CD8-positive, alpha-beta T cell (primary cell): ENCODE measurements at places on chromosomes 1 and 21.

DNA sequence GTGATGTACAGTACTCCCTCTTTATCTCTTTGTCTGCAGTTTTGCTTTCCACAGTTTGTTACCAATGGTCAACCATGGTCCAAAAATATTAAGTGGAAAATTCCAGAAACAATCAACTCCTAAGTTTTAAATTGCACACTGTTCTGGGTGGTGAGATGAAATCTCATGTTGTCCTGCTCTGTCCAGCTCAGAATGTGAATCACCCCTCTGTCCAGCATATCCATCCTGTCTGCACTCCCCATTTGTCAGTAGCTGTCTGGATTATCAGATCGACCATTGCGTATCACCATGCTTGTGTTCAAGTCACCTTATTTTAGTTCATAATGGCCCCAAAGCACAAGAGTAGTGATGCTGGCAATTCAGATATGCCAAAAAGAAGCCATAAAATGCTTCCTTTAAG lies 118.2 kb upstream of the PDE4B start:
- DNase-seq: no peak

GRCh38 chr1:42221952-42222606 lies 57.5 kb upstream of the GUCA2A start:
- DNase-seq: no peak

GRCh38 chr21:39604951-39605350 lies 7.8 kb upstream of the B3GALT5 start:
- DNase-seq: no peak

- no peak for DNase-seq
Measured at GRCh38 chr1:157274698-157275534, 136.7 kb upstream of the ETV3 start.

- DNase-seq: no peak
Measured at GRCh38 chr1:171869097-171869496, 27.8 kb downstream of the DNM3 start.

- DNase-seq: no peak
Measured at GRCh38 chr1:34757386-34757785, 2.2 kb upstream of the GJB4 start.

DNA sequence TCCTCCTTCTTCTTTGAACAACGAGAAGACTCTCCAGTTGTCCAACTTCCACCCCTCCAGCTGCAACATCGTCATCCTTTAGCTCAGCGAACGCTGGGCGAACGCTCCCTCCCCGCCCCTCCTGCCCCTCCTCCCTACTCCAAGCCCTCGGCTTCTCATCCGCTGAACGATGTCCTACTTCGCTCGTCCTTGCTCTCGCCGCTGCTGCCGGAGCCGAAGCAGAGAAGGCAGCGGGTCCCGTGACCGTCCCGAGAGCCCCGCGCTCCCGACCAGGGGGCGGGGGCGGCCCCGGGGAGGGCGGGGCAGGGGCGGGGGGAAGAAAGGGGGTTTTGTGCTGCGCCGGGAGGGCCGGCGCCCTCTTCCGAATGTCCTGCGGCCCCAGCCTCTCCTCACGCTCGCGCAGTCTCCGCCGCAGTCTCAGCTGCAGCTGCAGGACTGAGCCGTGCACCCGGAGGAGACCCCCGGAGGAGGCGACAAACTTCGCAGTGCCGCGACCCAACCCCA lies at the start of gene BCAN:
BCAN (plus strand) TSS at position 357 of the 504 bp plus-strand sequence. CDS start 3,938 bp downstream, outside the sequence.
- no peak for DNase-seq

GRCh38 chr1:228873709-228874108 lies 138.4 kb downstream of the RHOU start:
- DNase-seq: no peak

DNA sequence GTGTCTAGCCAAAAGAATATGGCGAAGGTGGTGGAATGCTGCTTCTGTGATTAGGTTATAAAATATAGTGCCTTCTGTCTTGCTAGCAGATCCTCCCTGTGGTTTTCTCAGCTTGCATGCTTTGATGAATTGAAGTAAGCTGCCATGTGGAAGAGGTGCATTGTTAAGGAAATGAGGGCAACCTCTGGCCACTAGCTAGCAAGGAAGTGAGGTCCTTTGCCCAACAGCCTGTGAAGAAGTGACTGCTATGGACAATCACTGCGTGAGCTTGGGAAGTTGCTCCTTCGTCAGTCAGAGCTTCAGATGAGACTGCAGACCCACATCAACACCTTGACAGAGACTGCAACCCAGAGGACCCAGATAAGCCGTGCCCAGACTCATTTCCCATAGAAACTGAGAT lies 109.4 kb downstream of the GIPC2 start:
- DNase-seq: no peak

GRCh38 chr21:21029164-21029563 lies 31.0 kb downstream of the NCAM2 start:
- no peak for DNase-seq
